Activated CD4-positive, CD25-positive, alpha-beta regulatory T cell treated with anti-CD3 and anti-CD28 coated beads, Interleukin-2, amount 50 U/mL, for 16 hours (primary cell): ENCODE measurements at places on chromosomes 5 and 9.

GRCh38 chr5:132947671-132948070, 15.8 kb downstream of the AFF4 start:
- DNase-seq = no peak

GRCh38 chr5:68839019-68839552, 254.7 kb upstream of the SLC30A5 start:
- DNase-seq = no peak

DNA sequence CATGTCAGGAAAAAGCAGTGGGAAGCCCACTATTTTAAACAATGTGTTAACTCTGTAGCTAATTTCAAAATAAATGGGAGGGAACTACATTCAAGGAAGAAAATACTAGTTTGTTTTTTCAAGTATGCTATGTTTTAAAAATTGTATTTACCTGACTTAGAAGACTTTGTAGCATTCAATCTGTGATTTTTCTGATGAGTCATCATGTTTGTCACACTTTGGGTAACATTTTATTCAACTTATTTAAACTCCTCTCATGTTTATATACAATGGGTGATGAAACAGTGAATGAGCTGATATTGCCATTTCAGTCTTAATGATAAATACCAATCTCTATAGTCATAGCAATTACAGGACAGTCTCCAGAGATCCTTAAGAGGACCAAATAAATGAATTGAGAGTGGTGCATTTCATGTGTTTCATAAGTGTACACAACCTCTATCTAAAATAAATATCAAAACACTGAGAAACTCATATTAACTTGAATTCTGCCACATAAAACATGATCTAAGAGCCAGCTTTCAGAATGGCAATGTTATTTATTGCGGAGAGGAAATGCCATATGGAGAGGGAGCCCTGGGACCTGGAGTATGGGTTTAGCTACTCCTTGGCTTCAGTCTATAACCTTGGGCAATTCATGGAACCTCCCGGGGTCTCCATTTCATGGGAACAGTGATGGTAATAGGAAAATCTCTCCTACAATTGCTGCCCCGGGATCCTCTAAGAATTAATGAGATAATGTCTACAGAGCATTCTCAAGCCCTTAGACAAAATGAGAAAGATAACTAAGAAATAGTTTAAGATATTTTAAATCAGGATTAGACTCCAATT, 913.9 kb downstream of the TLE4 start:
- no peak for DNase-seq

- no peak for DNase-seq
Measured at GRCh38 chr5:179766726-179767455, 26.9 kb upstream of the LTC4S start.

- DNase-seq = no peak
Measured at GRCh38 chr5:177972613-177973012, 23.4 kb downstream of the PROP1 start.

DNA sequence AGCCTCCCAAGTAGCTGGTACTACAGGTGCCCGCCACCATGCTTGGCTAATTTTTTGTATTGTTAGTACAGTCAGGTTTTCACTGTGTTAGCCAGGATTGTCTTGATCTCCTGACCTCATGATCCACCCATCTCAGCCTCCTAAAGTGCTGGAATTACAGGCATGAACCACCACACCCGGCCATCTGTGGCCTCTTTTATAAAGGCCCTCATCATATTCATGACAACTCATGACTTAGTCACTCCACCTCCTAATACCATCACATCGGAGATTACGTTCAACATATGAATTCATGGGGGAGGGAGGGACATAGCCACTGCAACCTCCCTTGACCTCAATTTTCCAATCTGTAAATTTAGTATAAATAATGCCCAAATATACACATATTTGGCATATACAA, 27.2 kb upstream of the PLCXD3 start:
- DNase-seq = no peak
